ENCODE measurements at places on chromosomes 6 and 20. TPM values are rescaled to one million over a fixed set of nuclear protein-coding genes. Genes with fewer than 3 reads are reported as not detected.

GRCh38 chr6:155472886-155473285, 17.2 kb upstream of the NOX3 start:
- no peak for DNase-seq
- H3K36me3 ChIP-seq = no peaks in the 10 kb centered on the region
- H3K27ac ChIP-seq = no peak overlapping the region
- no peak overlapping the region for H3K4me3 ChIP-seq
- H3K27me3 ChIP-seq = no peaks in the 10 kb centered on the region
- no peaks in the 10 kb centered on the region for H3K4me1 ChIP-seq

GRCh38 chr6:26006086-26006939, 43.7 kb downstream of the TRIM38 start:
- H3K4me1 ChIP-seq = no peaks in the 10 kb centered on the region
- no peak overlapping the region for H3K4me3 ChIP-seq
- H3K27me3 ChIP-seq = no peaks in the 10 kb centered on the region
- no peak for DNase-seq
- H3K36me3 ChIP-seq = no peaks in the 10 kb centered on the region
- H3K27ac ChIP-seq = no peak overlapping the region

DNA sequence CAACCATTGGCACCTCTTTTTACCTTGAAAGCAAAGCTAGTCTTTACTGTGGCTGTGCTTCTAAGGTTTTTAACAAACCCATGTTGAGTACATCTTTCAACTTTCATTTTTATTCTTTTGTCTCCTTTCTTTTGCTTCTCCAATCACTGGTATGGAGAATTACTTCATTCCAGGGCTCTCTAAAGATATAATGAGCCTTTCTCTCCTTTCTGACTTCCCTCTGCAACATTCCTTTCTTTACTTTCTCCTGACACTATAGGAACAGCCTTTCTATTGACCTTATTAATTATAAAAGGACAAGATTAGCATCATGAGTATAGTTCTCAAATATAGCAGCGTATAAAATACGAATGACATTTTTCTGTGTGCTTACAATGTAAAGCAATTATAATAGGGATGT, 23.1 kb upstream of the KIAA0408 start:
- H3K36me3 ChIP-seq = no peaks in the 10 kb centered on the region
- no peak overlapping the region for H3K4me3 ChIP-seq
- H3K27ac ChIP-seq = no peak overlapping the region
- no peak for DNase-seq

GRCh38 chr20:3652676-3653596, 10.3 kb downstream of the GFRA4 start:
- DNase-seq = no peak
- no peaks in the 10 kb centered on the region for H3K27me3 ChIP-seq
- H3K36me3 ChIP-seq = no peaks in the 10 kb centered on the region

DNA sequence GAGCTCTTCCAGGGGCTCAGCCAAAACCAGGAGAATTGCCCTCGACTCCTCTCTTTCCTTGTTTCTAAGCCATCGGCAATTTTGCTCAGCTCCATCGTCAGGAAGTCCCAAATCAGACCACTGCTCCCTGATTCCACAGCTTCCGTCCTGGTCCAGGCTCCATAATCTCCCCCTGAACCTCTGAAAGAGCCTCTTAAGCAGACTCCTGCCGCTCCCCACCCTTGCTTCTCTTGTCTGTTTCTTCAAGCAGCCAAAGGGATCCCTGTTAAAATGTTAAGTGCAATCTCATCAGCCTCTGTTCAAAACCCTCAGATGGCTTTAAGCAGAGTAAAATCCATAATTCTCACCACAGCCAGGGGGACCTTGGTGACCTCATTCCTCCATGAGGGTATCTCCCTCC, 244.7 kb upstream of the SPTLC3 start:
- no peak overlapping the region for H3K27ac ChIP-seq
- no peaks in the 10 kb centered on the region for H3K4me1 ChIP-seq
- H3K36me3 ChIP-seq = no peaks in the 10 kb centered on the region
- no peaks in the 10 kb centered on the region for H3K27me3 ChIP-seq
- DNase-seq = no peak
- H3K4me3 ChIP-seq = no peak overlapping the region

DNA sequence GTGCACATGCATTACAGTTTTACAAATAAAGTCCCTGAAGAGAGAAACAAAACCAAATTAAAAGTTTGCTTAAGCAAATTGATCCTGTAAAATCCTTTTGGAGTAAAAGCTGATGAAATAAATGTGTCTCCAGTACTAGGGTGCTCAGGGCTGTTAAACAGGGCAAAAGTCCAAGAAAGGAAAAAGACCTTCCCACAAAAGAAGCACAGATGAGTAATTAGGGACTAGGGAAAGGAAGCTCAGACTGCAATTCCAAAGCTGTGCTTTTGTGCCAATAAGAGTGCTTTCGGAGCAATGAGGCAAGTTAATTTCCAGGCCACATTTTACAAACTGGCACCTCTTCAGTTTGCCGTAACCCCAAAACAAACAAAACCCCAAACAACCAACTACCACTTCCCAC, 10.4 kb upstream of the RNF182 start:
- no peaks in the 10 kb centered on the region for H3K36me3 ChIP-seq
- no peak overlapping the region for H3K4me3 ChIP-seq
- H3K27me3 ChIP-seq = no peaks in the 10 kb centered on the region
- DNase-seq = no peak
- no peak overlapping the region for H3K27ac ChIP-seq

Gene FBXL4
- 9.9 TPM for total RNA-seq

Gene ADGB
- total RNA-seq = not detected

Gene HINT3
- total RNA-seq = 8.8 TPM

Gene CALHM5
- 0.52 TPM for total RNA-seq

Gene RAB44
- total RNA-seq = 0.26 TPM

Measured in body of pancreas (tissue), 4 donors.